ENCODE measurements at places on chromosomes 11 and 22. TPM values are rescaled to one million over a fixed set of nuclear protein-coding genes. Genes with fewer than 3 reads are reported as not detected.

Gene TUB
- not detected for total RNA-seq

Gene TSSK2
- 0.31 TPM for total RNA-seq

Gene CDON
- total RNA-seq, result 1.9 TPM

Gene MUC2
- not detected for total RNA-seq

Gene P2RY6
- not detected for total RNA-seq

Gene C11orf16
- not detected for total RNA-seq

GRCh38 chr11:94835594-94835927 lies 67.4 kb downstream of the AMOTL1 start:
- H3K4me1 ChIP-seq, result no peaks in the 10 kb centered on the region
- DNase-seq, result no peak
- no peak overlapping the region for H3K4me3 ChIP-seq
- no peaks in the 10 kb centered on the region for H3K36me3 ChIP-seq
- H3K27ac ChIP-seq, result no peak overlapping the region

GRCh38 chr22:46761017-46761416 lies 1.4 kb upstream of the TBC1D22A start:
- no peak for DNase-seq
- H3K27me3 ChIP-seq, result no peaks in the 10 kb centered on the region
- H3K27ac ChIP-seq, result no peak overlapping the region
- no peak overlapping the region for H3K4me3 ChIP-seq
- peaks cover 48% of the 10 kb centered on the region for H3K4me1 ChIP-seq
- peaks cover 9% of the 10 kb centered on the region for H3K36me3 ChIP-seq

Data from CD4-positive, alpha-beta T cell (primary cell).